CD8-positive, alpha-beta memory T cell (primary cell): ENCODE measurements at places on chromosomes 7 and 10. TPM values are rescaled to one million over a fixed set of nuclear protein-coding genes. Genes with fewer than 3 reads are reported as not detected.

GRCh38 chr10:5977471-5978229 is at the start of gene IL15RA:
IL15RA (minus strand) TSS chr10:5977543; CDS start chr10:5977492, 51 bp downstream.
- H3K27me3 ChIP-seq, result no peaks in the 10 kb centered on the region
- H3K27ac ChIP-seq, result peak within 1 kb of the TSS; percentile 89
- DNase-seq, result peak; percentile 80
- peak within 1 kb of the TSS; percentile 86 for H3K4me3 ChIP-seq
- no peaks in the 10 kb centered on the region for H3K36me3 ChIP-seq

DNA sequence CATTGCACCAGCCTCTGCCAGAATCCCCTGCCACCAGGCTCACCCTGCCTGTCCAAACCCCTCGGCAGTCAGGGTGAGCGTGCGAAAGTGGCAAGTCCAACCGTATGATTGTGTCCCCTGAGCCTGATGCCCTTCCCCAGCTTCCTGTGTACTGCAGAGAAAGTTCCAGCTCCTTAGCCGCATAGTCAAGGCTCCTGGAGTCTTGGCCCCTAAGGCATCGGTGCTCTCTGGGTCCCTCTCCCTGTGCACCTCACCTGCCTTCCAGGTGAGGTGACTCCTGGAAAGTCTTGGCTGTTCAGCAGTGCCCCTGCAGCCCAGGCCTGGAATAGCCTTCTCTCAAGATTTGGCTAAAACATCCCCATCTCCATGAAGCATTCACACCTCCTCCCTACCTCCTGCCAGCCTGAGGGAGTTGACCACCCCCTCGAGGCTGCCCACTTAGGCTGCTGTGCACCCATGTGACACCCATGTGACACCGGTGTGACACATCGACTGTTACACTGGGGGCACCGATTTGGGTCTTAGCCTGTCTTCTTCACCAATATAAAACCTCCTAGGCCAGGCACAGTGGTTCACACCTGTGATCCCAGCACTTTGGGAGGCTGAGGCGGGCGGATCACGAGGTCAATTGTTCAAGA is 56.1 kb upstream of the ELN start:
- no peak overlapping the region for H3K4me3 ChIP-seq
- H3K27ac ChIP-seq, result no peak overlapping the region
- DNase-seq, result no peak
- H3K4me1 ChIP-seq, result no peaks in the 10 kb centered on the region
- H3K36me3 ChIP-seq, result no peaks in the 10 kb centered on the region

GRCh38 chr7:154423231-154423630 is 371.0 kb downstream of the DPP6 start:
- H3K27me3 ChIP-seq, result no peaks in the 10 kb centered on the region
- no peak overlapping the region for H3K27ac ChIP-seq
- H3K4me1 ChIP-seq, result no peaks in the 10 kb centered on the region
- DNase-seq, result no peak

GRCh38 chr7:24913801-24914464 is 66.0 kb downstream of the OSBPL3 start:
- no peaks in the 10 kb centered on the region for H3K36me3 ChIP-seq
- H3K4me3 ChIP-seq, result no peak overlapping the region
- no peak overlapping the region for H3K27ac ChIP-seq
- no peak for DNase-seq
- H3K27me3 ChIP-seq, result no peaks in the 10 kb centered on the region
- peaks cover 49% of the 10 kb centered on the region for H3K4me1 ChIP-seq

DNA sequence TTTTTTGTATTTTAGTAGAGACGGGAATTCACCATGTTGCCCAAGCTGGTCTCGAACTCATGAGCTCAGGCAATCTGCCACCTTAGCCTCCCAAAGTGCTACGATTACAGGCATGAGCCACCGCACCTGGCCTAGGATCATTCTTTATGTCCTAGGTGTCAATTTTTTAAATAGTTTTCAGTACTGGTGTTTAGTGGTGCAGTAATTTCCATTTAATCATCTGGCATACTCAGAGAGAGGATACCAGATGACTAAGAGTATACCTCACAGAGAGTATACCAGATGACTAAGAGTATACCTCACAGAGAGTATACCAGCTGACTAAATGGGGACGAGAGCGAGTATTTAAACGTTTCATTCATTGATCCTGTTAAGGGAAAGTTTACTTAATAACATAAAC is 37.3 kb upstream of the TMEM248 start:
- H3K36me3 ChIP-seq, result no peaks in the 10 kb centered on the region
- DNase-seq, result no peak
- H3K4me3 ChIP-seq, result no peak overlapping the region
- H3K4me1 ChIP-seq, result no peaks in the 10 kb centered on the region
- no peaks in the 10 kb centered on the region for H3K27me3 ChIP-seq

- no peak overlapping the region for H3K27ac ChIP-seq
- H3K36me3 ChIP-seq, result no peaks in the 10 kb centered on the region
- no peaks in the 10 kb centered on the region for H3K27me3 ChIP-seq
- no peak for DNase-seq
Measured at GRCh38 chr7:22356010-22356691, 803 bp downstream of the RAPGEF5 start.

- H3K36me3 ChIP-seq, result no peaks in the 10 kb centered on the region
- no peak for DNase-seq
- H3K4me3 ChIP-seq, result no peak overlapping the region
- no peak overlapping the region for H3K27ac ChIP-seq
- no peaks in the 10 kb centered on the region for H3K27me3 ChIP-seq
- H3K4me1 ChIP-seq, result no peaks in the 10 kb centered on the region
Measured at GRCh38 chr7:73746378-73746777, 7.8 kb upstream of the ABHD11 start.

GRCh38 chr10:19800161-19800560 is 16.1 kb upstream of the PLXDC2 start:
- H3K4me1 ChIP-seq, result no peaks in the 10 kb centered on the region
- H3K27ac ChIP-seq, result no peak overlapping the region
- H3K4me3 ChIP-seq, result no peak overlapping the region
- no peaks in the 10 kb centered on the region for H3K36me3 ChIP-seq
- no peak for DNase-seq
- H3K27me3 ChIP-seq, result no peaks in the 10 kb centered on the region

DNA sequence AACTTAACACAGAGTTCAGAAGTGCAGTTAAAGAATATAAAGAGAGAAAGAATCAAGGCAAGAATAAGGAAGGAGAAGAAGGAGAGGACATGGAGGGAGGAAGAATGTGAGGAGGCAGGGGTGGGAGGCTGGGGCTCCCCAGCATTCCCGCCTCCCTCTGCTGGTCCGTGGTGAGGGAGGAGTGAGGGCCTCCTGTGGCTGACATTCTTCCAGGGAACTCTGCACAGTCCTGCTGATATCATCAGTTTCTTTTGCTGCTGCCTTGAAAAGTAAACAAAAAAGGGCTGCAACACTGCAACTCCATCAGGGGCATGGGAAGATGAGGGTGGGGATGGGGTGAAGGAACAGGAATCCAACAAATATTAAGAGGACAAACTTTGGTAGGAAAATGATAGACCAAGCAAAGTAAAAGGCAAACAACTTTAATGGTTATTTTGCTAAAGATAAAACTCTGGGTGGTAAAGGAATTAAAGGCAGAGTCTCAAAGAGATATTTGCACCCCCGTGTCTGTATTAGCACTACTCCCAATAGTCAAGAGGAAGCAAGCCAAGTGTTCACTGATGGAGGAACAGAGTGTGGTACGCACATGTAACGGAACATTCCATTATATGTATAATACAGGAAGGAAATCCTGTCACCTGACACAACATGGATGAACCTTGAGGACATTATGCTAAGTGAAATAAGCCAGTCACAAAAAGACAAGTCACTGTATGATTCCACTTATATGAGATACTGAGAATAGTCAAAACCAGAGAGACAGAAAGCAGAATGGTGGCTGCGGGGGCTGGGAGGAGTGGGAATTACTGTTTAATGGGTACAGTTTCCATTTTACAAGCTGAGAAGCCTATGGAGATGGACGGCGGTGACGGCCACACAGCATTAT is 8.0 kb upstream of the SPOCK2 start:
- no peak overlapping the region for H3K4me3 ChIP-seq
- H3K36me3 ChIP-seq, result peaks cover 10% of the 10 kb centered on the region
- H3K4me1 ChIP-seq, result peaks cover 13% of the 10 kb centered on the region
- H3K27me3 ChIP-seq, result no peaks in the 10 kb centered on the region

- H3K27ac ChIP-seq, result no peak overlapping the region
- H3K36me3 ChIP-seq, result no peaks in the 10 kb centered on the region
Measured at GRCh38 chr7:155756322-155756721, 55.9 kb downstream of the SHH start.

DNA sequence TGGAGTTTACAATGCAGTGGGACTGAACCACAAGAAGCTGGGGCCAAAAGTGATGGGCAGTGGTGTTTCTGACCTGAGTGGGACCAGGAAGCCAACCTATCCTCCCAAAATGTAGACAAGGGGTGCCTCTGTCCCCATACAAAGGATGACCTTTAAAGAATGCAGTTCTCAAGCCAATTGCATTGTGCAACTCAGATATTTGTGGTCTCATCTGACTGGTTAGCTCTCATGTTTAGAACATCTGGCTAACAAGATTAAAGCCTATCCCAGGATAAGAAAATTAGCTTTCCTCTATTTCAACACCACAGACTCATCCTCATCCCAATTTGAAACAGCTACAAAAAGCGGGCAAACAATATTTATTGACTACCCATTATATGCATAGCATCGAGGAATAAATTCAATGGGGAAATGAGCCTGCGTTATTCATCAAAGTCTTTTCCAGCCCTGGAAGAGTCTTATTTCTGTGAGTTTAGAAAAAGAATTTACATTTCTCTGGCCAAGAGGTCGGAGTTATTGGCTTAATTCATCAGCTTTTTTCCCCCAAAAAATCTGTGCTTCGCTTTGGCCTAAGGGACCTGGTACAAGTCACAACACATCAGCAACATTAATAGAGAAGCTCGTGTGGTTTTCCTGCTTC is 26.7 kb downstream of the ELMO1 start:
- DNase-seq, result no peak
- no peaks in the 10 kb centered on the region for H3K36me3 ChIP-seq
- H3K4me1 ChIP-seq, result peaks cover 16% of the 10 kb centered on the region
- no peaks in the 10 kb centered on the region for H3K27me3 ChIP-seq
- no peak overlapping the region for H3K27ac ChIP-seq

GRCh38 chr10:12978891-12979290 is 22.6 kb downstream of the CCDC3 start:
- H3K36me3 ChIP-seq, result no peaks in the 10 kb centered on the region
- H3K27me3 ChIP-seq, result no peaks in the 10 kb centered on the region
- H3K27ac ChIP-seq, result no peak overlapping the region
- no peak overlapping the region for H3K4me3 ChIP-seq

GRCh38 chr7:84394219-84394618 is 199.6 kb upstream of the SEMA3A start:
- H3K4me1 ChIP-seq, result no peaks in the 10 kb centered on the region
- H3K27me3 ChIP-seq, result no peaks in the 10 kb centered on the region
- H3K36me3 ChIP-seq, result no peaks in the 10 kb centered on the region
- no peak overlapping the region for H3K27ac ChIP-seq

- no peaks in the 10 kb centered on the region for H3K36me3 ChIP-seq
- H3K27ac ChIP-seq, result no peak overlapping the region
- no peak for DNase-seq
- H3K4me1 ChIP-seq, result peaks cover 31% of the 10 kb centered on the region
- no peaks in the 10 kb centered on the region for H3K27me3 ChIP-seq
Measured at GRCh38 chr10:129032372-129033313, 434.4 kb upstream of the MGMT start.

DNA sequence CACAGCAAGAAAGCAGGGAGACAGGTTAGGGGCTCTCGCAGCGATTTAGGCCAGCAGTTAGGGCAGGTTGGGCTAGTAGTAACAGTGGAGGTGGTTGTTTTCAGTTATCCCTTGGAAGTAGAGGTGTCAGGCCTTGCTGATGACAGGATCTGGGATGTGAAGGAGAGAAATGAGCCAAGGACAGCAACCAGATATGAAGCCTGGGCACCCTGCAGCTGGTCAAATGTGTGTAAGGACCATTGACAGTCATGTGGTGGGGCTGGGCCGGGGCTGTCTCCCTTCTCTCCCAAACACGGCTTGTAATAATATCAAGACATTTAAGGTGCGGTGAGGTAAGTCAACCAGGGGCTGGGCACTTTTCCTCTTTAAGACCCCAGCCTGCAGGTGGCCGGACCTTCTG is 112.5 kb upstream of the IGFBP3 start:
- H3K4me3 ChIP-seq, result no peak overlapping the region
- no peaks in the 10 kb centered on the region for H3K36me3 ChIP-seq
- no peaks in the 10 kb centered on the region for H3K4me1 ChIP-seq

GRCh38 chr7:138838166-138838565 is 40.2 kb upstream of the ATP6V0A4 start:
- H3K4me3 ChIP-seq, result no peak overlapping the region
- H3K27ac ChIP-seq, result no peak overlapping the region
- H3K27me3 ChIP-seq, result peaks cover 4% of the 10 kb centered on the region
- no peak for DNase-seq
- H3K36me3 ChIP-seq, result no peaks in the 10 kb centered on the region

- no peak overlapping the region for H3K27ac ChIP-seq
- no peaks in the 10 kb centered on the region for H3K27me3 ChIP-seq
- peaks cover under 1% of the 10 kb centered on the region for H3K36me3 ChIP-seq
- no peak for DNase-seq
- peaks cover 7% of the 10 kb centered on the region for H3K4me1 ChIP-seq
Measured at GRCh38 chr7:105577251-105577650, 4.0 kb downstream of the EFCAB10 start.

- no peaks in the 10 kb centered on the region for H3K4me1 ChIP-seq
- no peaks in the 10 kb centered on the region for H3K36me3 ChIP-seq
- H3K27ac ChIP-seq, result no peak overlapping the region
- H3K4me3 ChIP-seq, result no peak overlapping the region
Measured at GRCh38 chr10:108852211-108852610, 1071.1 kb downstream of the XPNPEP1 start.

GRCh38 chr10:118238573-118239235 is 103.4 kb downstream of the FAM204A start:
- H3K4me1 ChIP-seq, result no peaks in the 10 kb centered on the region
- no peak overlapping the region for H3K4me3 ChIP-seq
- no peaks in the 10 kb centered on the region for H3K36me3 ChIP-seq
- peaks cover 7% of the 10 kb centered on the region for H3K27me3 ChIP-seq

GRCh38 chr10:103696094-103696410 is 159.3 kb downstream of the SH3PXD2A start:
- H3K27ac ChIP-seq, result no peak overlapping the region
- H3K36me3 ChIP-seq, result no peaks in the 10 kb centered on the region
- DNase-seq, result no peak
- H3K27me3 ChIP-seq, result no peaks in the 10 kb centered on the region
- peak overlapping the region; percentile 23 for H3K4me3 ChIP-seq

DNA sequence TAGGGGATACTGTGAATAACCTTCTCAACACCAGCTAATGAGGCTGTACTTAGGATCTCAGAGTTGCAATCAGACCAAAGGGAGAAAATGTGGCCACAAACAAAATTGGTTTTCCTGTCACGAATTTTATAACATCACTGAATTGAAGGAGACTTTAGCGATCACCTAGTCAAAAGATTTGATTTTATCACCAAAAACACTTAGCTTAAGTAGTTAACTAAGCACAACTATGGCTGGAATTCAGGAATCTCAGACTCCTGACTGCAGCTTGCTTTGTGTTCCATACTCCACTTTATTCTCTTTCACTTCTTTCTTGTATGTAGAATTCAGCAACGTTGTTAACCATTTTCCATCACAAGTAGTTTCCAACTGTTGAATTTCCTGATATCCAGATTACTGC is 152.0 kb downstream of the SLC16A9 start:
- no peak overlapping the region for H3K4me3 ChIP-seq
- H3K27me3 ChIP-seq, result no peaks in the 10 kb centered on the region
- no peaks in the 10 kb centered on the region for H3K36me3 ChIP-seq
- H3K27ac ChIP-seq, result no peak overlapping the region
- DNase-seq, result no peak

SMC3 gene
- polyA plus RNA-seq, result 102 TPM

STRIP2 gene
- polyA plus RNA-seq, result not detected

ERVW-1 gene
- polyA plus RNA-seq, result not detected

CFAP46 gene
- not detected for polyA plus RNA-seq

ITGA8 gene
- not detected for polyA plus RNA-seq

IL6 gene
- not detected for polyA plus RNA-seq
